ENCODE measurements at places on chromosomes 6 and 20. TPM values are rescaled to one million over a fixed set of nuclear protein-coding genes. Genes with fewer than 3 reads are reported as not detected.

DNA sequence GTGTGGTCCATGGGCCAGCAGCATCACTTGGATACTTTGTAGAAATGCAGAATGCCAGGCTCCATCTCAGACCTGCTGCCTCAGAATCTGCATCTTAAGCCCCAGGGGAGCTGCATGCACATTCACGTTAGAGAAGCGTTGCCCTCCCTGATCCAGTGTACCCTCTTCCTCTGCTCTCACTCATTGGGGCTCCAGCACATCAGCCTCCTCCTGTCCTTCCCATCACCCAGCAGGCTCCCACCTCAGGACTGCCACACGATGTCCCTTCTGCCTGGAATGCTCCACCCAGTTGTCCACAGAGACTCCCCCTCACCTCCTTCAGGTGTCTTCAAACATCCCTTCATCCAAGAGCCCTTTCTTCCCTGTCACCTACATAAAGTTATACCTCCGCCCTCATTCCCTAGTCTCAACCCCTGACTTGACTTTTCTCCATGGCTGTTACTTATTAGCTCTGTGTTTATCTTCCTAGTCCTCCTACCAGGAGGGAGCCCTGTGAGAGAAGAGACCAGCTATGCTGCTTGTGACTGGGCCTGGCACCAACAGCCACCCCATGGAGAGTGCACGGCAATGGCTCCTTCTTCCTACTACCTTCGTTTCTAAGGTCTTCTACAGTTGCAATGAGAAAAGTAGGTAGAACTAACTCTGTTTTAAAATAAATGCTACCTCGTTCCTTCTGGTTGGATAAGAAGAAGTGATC is 3.3 kb upstream of the ACSS1 start:
- H3K27ac ChIP-seq = no peak overlapping the region
- no peak for DNase-seq
- peaks cover 17% of the 10 kb centered on the region for H3K4me1 ChIP-seq

DNA sequence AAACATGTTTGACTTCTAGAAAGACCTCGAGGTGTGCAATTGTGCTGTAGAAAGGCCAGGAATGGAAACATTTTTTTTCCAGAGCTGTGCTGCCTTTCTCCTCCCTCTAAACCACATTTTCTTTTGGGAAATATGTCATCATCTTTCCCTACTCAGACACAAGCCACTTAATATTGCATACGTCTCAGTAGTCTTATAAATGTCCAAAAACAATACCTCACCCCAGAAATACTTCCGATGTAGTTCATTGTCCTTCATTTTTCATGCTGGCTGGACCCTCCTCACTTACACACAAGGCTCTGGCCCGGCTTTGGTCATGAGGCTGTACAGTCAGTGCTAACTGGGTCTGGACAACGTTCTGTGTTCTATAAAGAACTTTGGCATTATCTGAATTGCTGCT is 126.4 kb downstream of the SCML4 start:
- DNase-seq = no peak
- no peaks in the 10 kb centered on the region for H3K4me1 ChIP-seq
- H3K27ac ChIP-seq = no peak overlapping the region

GRCh38 chr6:123895346-123895745 is 91.7 kb downstream of the NKAIN2 start:
- H3K4me1 ChIP-seq = no peaks in the 10 kb centered on the region
- no peaks in the 10 kb centered on the region for H3K27me3 ChIP-seq
- no peak overlapping the region for H3K4me3 ChIP-seq
- no peaks in the 10 kb centered on the region for H3K36me3 ChIP-seq
- no peak for DNase-seq

DNA sequence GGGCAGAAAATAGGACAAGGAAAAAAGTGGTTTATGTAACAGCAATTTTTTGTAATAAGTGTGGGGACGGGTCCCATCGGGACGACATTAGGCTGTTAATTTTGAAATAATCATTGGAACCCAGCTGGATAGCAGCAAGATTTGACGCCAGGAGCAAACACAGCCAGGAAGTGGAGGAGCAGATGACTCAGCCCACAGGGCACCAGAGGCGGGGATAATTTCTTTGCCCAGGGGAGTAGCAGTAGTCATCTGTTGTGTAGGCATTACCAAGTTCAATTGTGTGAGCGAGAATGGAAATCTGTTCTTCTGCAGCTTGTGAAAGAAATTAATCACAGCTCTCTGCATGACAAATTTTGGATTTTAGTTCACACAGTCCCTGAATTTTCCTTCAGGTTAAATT is 22.6 kb upstream of the RIN2 start:
- no peaks in the 10 kb centered on the region for H3K27me3 ChIP-seq
- no peak overlapping the region for H3K4me3 ChIP-seq
- H3K36me3 ChIP-seq = no peaks in the 10 kb centered on the region

The BCAS1 gene
- total RNA-seq = 11.1 TPM

GRCh38 chr6:13511913-13512717 is 24.7 kb upstream of the GFOD1 start:
- H3K27me3 ChIP-seq = no peaks in the 10 kb centered on the region
- no peak overlapping the region for H3K27ac ChIP-seq
- H3K36me3 ChIP-seq = no peaks in the 10 kb centered on the region
- no peak overlapping the region for H3K4me3 ChIP-seq

The LPA gene
- not detected for total RNA-seq

DNA sequence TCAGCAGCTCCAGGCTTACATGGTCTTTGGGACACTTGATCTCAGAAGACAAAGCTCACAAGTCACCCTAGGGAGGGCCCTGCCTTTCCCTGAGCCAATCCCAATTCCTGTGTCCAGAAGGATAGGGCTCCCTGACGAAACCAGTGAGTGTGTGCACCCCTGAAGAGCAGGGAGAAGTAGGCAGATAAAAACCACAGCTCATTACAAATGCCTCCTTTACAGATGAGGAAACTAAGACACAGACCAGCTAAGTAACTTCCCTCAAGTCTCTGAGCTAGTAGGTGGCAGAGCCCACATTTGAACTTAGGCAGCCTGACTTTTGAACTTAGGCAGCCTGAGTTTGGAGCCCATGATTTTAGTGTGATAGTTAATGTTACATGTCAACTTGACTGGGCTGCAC is 6.7 kb upstream of the ZFAND3 start:
- DNase-seq = no peak
- H3K4me3 ChIP-seq = no peak overlapping the region
- peaks cover 27% of the 10 kb centered on the region for H3K27me3 ChIP-seq
- H3K36me3 ChIP-seq = no peaks in the 10 kb centered on the region
- no peak overlapping the region for H3K27ac ChIP-seq

The KHDC3L gene
- total RNA-seq = not detected

- DNase-seq = no peak
- H3K36me3 ChIP-seq = no peaks in the 10 kb centered on the region
- no peaks in the 10 kb centered on the region for H3K4me1 ChIP-seq
- no peak overlapping the region for H3K4me3 ChIP-seq
Observed at GRCh38 chr6:105836889-105837288, 249.2 kb upstream of the PRDM1 start.

- H3K4me3 ChIP-seq = no peak overlapping the region
- no peak for DNase-seq
- peaks cover 88% of the 10 kb centered on the region for H3K4me1 ChIP-seq
Observed at GRCh38 chr6:20876561-20876960, 342.3 kb downstream of the CDKAL1 start.

The DNAH8 gene
- total RNA-seq = 0.05 TPM

The CYP24A1 gene
- 665 TPM for total RNA-seq

- H3K27ac ChIP-seq = no peak overlapping the region
- H3K4me3 ChIP-seq = no peak overlapping the region
- DNase-seq = no peak
- H3K4me1 ChIP-seq = peaks cover 7% of the 10 kb centered on the region
- no peaks in the 10 kb centered on the region for H3K27me3 ChIP-seq
Observed at GRCh38 chr6:131890091-131890490, 61.1 kb downstream of the CCN2 start.

- H3K36me3 ChIP-seq = no peaks in the 10 kb centered on the region
- no peak overlapping the region for H3K27ac ChIP-seq
- DNase-seq = peak; percentile 30
- no peaks in the 10 kb centered on the region for H3K27me3 ChIP-seq
Observed at GRCh38 chr6:132598473-132598872, 8.9 kb upstream of the TAAR5 start.

The RIPOR3 gene
- total RNA-seq = 2.8 TPM

The COL9A1 gene
- total RNA-seq = not detected

DNA sequence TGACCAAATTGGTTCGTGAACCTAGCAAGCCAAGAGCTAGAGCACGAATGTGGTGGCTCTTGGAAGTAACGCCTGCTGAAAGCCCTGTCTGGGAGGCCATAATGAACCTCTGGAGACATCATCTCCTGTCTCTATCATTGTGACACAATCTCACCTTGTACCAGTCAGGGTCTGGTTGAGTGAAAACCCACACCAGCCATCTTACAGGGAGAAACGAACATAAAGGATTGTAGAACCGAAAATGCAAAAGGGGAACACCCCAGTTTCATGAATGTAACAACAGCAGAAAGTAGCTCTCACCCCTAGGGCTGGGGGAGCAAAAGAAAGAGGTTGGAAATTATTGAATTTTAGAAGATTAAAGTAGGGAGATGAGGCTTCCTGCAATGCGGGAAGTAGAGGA is 50.9 kb upstream of the TAB2 start:
- H3K4me3 ChIP-seq = no peak overlapping the region
- H3K27ac ChIP-seq = no peak overlapping the region
- H3K4me1 ChIP-seq = no peaks in the 10 kb centered on the region
- no peaks in the 10 kb centered on the region for H3K36me3 ChIP-seq

DNA sequence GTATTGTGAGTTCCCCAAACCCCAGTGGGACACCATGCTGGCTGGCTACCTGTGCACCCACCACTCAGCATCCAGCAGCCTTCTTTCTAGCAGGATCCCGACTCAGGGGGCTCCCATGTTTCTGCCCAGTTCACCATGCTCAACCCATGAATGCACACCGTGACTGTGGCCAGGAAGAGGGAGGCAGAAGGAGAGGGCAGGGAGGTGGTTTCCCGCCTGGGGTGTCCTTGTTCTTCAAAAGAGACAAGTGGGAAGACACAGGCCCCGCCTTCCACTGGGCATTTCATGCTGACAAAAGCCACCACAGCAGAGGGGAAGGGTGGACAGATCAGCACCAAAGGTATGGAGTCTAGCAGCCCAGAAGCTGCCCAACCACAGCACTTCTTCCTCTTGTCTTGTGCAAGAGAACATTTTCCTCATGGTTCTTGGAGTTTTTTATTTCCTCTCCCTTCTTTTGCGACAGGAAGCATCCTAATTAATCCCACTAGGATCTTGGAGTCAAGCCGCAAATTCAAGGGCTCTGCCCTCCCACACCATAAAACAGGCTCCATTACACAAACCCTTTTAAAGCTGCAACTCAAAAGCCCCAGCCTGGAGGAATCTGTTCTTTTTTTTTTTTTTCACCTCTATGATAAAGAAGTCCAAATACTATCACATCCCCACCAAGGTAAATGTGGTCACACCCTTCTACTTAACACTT is 13.5 kb upstream of the ANKRD60 start:
- no peaks in the 10 kb centered on the region for H3K4me1 ChIP-seq
- no peak for DNase-seq
- no peak overlapping the region for H3K27ac ChIP-seq
